NCI-H2081 (cell line): ENCODE measurements at places on chromosomes 7 and 10.

DNA sequence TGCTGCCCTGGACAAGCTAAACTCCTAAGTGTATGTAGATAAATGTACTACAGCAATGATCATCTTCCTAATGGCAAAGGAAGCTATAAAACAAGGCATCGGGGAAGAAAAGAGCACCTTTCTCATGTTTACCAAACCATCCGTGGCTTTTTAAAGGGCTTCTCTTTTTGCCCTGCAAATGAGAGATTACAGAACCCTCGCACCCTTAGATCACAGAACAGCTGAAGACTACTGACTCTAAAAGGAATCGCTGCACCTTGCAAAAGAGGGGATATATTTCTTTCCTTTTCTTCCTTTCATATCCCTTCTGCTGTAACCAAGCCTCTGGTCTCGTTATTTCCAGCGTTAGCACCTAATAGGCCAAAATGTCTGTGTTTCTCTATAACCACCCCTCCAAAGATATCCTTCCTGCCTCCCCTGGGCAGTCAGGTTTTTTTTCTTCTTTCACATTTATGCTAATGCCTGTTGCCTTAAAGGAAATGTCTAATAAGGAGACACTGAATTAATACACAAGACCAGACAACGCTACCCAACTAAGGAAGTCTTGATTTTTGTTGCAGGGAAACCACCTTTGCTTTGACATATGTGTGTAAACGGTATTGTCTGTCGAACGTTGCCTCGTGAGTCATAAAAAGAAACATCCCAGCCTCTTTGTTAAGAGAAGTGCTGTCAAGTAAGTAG lies 10.5 kb downstream of the ST8SIA6 start:
- DNase-seq: no peak

DNA sequence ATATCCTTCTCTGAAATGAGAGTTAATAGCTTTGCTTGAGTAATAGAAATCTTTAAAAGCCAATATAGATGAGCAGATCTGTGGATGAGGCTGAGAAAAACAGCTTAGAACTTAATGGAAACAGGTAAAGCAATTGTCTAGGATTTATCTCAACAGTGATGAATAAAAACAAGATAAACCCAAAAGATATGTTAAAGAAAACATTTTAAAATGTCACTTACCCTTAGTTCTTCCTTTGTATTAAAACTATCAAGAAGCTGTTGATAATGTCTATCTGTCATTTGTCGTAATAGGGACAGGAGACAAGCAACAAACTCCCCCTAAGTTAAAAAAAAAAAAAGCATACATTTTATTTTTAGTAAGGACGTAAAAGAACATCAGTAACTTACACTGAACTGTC lies 272.1 kb upstream of the IMMP2L start:
- no peak for DNase-seq

DNA sequence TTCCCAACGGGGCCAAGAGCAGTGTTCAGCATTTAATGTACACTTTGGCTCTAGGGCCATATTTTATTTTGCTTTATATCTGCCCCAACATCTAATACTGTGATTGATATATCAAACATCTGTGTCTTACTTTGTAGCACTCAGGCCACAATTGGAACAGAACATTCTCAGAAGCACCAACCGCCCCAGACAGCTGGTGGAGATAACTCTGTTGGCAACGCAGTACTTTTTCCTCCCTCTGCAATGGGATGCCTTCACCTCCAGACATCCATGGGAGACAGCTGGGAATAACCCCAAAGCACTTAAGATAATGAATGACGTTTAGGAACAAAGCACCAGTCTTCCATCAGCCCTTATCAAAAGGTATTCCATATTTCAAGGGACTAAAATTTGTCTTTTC lies 57.4 kb downstream of the PIP4K2A start:
- no peak for DNase-seq

- no peak for DNase-seq
Measured at GRCh38 chr7:157271991-157272324, 64.8 kb upstream of the DNAJB6 start.

GRCh38 chr10:128314686-128315085 lies 188.5 kb upstream of the MKI67 start:
- DNase-seq: no peak

DNA sequence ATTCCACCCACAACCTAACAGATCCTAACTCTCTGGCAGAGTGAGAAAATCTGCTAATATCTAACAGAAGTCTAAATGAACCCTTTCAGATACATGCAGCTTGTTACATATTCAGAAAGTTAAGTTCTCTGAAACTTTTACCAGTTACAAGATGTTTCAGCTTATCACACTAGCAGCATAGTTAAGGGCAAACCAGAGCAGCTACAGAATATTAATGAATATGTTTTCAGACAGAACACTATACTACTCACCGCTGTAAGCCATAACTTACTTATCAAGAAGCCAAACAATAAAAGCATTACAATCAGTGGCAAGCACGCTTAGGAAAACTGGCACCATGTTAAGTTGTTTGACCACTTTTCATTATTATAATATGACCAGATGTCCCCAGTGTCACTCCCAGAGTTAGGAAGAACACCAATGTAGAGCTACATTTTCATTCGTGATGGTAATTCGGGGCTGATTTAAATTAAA lies 2.7 kb downstream of the ITGB1 start:
- no peak for DNase-seq

- no peak for DNase-seq
Measured at GRCh38 chr10:77856566-77856965, 70.0 kb downstream of the DLG5 start.

- no peak for DNase-seq
Measured at GRCh38 chr10:33901166-33901565, 566.7 kb upstream of the NRP1 start.
